ENCODE measurements at places on chromosomes 16 and 17.

DNA sequence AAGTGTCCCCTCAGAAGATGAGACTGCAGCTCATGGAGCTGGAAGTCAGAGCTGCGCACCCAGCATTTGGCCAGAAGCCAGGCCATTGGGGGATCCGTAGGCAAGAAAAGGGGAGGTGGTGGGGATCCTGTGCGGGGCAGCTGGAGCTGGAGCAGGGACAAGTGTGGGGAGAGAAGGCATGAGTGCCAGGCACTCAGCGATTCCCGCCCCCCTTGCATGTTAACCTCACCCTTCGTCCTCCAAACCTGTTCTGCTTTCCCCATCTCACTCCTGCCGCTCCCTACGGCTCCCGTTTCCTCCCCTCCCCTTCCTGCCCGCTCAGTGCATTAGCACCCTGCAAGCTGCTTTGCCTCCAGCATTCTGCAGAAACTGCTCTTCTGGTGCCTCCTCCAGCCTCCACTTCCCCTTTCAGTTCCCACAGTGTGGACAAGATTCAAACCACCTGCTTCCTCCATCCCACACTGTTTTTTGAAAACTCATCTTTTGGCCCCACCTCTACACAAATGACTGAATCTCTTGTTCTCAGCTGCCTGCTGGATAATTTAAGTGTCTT is 5.6 kb downstream of the ALOX15 start:
- DNase-seq = no peak

- DNase-seq = no peak
Measured at GRCh38 chr17:40937384-40937819, at the start of gene KRT23. TSS of gene KRT23 (minus strand) at chr17:40937646. CDS start at chr17:40936603, 1,043 bp downstream.

DNA sequence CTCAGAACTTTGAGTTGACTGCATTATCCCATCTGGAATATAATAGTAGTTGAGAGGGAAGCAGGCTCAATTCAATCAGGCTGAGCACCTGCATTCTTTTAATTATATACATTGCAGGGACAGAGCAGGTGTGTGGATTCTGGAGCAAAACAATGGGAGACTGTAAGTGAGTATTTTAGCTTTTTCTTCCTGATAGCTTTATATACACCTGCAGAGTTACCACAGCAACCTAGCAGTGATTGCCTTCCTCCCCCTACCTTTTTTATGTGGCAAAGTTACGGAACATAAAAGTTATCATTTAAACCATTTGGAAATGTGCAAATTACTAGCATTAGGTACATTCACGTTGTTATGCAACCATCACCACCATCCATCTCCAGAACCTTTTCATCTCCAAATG is 25.4 kb upstream of the RHOT1 start:
- DNase-seq = no peak

- no peak for DNase-seq
Measured at GRCh38 chr16:12802048-12802447, 1.6 kb downstream of the CPPED1 start.

- DNase-seq = no peak
Measured at GRCh38 chr17:6548034-6548433, 8.3 kb downstream of the PITPNM3 start.

DNA sequence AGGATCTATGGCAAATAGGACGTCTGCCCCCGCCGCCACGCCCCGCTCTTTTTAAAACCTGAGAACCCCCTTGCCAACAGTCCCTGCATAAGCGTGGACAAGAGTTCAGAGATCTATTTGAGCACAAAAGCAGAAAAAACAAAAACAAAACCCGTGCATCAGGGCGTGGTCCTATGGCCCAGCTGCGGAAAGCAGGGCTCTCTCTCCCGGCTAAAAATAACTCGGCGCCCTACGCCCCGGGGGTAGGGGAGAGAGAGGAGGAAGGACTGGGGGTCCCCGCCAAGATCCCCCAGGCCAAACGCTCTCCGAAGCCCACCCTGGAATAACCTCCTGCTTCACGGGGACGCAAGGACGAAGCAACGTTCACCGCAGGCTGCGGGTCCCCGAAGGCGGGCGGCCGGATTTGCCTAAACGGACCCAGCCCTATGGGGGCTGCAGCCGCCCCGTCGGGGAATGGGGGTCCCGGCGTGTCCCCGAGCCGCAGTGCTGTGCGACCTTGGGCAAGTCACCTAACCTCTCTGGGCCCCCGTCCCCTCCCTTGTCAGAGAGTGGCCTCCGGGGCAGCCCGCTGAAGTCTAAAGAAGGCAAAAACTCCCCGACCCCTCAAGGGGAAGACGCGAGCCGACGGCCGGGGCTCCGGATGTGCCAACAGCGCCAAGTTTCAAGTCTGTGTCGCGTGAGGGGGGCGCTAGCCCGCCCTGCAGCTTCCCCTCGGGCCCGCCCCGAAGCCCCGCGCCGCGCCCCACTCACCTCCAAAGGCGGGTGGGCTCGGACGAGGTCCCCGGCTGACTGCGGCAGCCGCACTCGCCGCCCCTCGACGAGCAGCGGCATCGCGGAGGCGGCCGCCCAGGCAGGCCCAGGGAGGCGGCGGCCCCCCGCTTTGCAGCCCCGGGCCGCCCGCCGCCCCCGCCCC is 477 bp downstream of the NTAN1 start:
- no peak for DNase-seq

DNA sequence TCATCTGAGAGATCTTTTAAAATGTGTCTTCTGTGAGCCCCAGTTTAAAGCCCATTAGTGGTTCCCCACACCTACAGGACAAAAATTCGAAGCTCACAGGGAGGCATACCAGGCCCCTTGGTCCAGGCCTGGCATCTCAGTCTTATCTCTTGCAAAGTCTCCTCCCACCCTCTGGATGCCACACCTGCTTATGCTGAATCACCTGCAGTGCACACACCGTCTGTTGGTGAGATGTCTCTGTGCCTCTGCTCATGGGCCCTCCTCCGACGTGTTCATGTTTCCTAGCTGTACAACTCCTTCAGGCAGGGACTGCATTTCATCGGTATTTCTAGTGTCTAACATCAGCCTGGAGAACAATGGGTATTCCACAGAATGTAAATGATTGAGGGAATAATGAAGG is 41.6 kb downstream of the RNF157 start:
- no peak for DNase-seq

GRCh38 chr17:75075597-75076336 is 12.0 kb upstream of the SLC16A5 start:
- no peak for DNase-seq

DNA sequence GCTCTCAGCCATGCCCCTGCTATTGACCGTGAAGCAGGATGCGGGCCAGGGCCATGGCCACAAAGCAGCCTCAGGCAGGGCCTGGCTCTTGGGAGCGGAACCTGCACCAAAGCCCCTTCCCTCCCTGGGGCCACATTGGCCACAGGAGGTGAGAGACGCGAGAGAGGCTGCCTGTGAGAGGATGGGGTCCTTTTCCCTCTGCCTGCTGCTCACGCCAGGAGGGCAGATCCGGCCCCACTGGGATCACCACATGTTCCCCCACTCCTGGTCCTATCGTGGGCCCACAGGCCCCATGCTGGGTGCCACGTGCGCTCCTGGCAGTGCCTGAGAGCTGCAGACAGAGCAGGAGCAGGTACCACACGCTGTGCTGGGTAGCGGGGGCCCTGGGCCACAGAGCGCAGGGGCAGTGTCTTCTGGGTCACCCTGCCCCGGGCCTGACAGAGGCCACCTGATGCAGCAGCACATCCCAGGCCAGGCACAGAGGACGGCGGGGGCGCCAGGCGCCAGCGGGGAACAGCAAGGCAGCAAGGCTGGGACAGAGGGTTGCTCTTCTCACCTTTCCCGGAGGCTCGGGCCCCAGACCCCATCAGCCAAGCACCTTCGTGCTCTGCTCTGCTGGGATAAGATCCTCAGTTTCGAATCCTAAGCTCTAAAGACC is 9.2 kb upstream of the NUDT16L1 start:
- no peak for DNase-seq

DNA sequence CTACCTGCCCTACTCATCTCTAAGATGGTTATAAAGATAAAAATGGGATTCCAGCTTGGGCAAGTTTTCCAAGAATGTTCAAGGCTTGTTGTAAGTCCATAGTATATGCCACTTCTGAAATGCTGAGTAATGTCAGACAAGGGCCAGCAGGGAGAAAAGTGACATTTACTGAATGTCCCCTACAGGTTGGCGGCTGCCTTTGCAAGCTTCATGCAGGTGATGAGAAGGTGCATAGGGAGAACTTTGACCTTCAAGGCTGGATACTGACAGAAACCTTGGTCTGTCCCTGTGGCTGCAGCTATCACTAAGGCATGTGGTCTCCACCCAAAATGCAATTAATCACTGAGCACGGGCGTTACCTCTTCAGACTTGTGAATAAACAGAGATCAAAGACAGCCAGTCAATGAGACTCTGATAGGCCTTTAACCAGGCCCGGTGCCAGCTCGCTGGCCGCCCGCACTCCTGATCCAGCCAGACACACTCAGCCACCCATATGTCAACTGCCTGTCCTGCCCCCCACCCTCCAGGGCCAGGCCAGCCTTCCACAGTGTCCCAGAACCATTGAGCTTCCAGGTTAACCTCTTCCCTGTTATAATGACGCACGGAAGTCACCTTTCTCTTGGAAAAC is 26.8 kb upstream of the AXIN2 start:
- DNase-seq = no peak

DNA sequence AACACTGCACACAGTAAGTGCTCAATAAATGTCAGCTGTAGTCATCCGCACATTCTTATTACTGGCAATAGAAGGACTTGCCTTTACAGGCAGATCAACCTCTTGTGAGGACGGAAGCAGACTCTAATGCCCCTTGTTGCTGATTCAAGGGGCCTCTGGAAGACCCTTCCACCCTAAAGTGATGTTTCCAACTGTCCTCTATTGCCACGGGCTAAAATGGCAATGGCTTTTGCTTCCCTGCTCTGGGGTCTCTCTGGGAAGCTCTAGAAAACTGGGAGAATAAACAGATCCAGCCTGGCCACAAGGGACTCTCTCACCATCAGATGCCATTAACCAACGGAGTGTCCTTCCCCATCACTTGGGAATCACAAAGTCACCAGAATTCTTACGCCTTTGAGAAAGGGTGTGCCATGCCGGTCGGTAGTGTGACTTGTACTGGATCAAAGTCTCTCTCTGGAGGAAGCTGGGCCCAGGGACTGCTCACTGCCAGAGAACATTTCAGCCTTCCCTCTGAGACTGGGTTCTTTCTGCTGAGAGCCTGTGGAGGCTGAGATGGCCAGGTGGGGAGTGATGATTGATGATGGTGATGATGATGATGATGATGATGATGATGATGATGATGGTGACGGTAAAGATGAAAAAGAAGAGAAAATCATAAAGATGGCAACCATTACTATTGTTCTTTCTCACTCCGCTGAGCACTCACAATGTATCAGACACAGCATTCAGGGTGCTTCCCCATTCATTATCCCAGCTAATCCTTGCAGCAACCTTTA is 146.8 kb downstream of the CYLD start:
- DNase-seq = no peak

Measured in activated T-cell treated with anti-CD3 and anti-CD28 coated beads, Interleukin-2, amount 50 U/mL, for 4 hours (primary cell).